ENCODE measurements at places on chromosomes 3 and 15.

- no peak for DNase-seq
These were observed 6.7 kb downstream of the LPCAT4 start for GRCh38 chr15:34360298-34360697.

- DNase-seq, result no peak
These were observed 67.0 kb downstream of the ISG20 start for GRCh38 chr15:88705769-88706165.

- no peak for DNase-seq
These were observed 31.4 kb downstream of the POMGNT2 start for GRCh38 chr3:43074482-43074881.

DNA sequence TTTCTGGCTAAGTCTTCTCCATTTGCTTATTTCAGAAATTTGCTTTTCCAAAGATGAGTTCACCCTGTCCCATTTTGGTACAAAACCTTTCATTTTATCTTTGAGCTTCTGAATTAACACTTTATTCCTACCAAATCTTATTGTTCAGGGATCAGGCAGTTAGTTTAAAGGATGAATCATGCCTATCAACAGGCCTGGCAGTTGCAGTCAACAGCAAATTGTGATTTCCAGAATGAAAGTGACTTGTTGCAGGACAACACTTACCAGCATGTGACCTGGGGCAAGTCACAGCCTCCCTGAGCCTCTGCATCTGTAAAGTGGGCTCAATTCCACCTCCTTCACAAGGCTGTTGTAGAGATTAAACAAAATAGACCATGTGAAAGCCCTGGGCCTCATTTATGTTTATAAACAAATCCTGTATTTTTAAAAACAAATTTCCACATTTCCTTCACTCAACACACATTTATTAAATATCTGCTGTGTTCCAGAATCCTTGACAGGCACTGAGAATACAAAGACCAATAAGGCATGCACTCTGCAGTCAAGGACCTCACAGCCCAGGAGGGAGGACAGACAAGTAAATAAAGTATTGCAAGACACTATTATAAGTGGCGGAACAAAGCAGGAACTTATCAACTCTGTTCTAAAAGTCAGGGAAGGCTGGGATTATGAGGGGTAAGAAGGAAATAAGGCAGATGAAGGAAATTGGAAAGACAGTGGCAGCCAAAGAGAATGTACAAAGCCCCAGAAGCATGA is 359.1 kb upstream of the IL12A start:
- DNase-seq, result no peak

DNA sequence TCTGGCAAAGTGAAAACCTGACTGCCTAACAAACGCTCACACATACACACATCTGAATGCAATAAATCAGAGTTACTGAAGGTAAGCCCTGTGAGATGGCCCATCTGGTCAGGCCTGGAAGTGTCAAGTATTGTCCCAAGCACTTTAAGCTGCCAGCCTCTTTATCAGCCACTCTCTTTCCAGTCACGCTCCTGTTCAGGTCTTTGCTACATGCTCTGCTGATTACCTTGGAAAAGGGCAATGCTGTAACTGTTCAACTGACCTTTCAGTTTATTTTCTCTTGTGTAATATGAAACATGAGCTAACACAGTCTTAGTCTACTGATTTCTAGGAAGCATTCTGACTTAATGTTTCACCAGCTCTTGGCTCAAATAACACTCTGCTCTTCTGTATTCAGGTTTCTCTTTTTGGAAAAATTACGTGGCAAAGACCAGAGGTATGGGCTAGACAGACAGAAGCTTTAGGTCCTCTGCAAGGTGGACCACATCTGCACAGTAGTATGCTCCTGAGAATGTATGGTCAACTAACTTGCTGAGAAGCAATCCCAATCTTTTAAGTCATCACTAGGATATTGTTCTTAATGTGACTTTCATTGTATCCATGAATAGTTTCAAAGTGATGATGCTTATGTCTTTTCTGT is 44.5 kb downstream of the GBE1 start:
- no peak for DNase-seq

GRCh38 chr3:42701371-42702065 is 1.1 kb downstream of the HHATL start:
- DNase-seq, result no peak

DNA sequence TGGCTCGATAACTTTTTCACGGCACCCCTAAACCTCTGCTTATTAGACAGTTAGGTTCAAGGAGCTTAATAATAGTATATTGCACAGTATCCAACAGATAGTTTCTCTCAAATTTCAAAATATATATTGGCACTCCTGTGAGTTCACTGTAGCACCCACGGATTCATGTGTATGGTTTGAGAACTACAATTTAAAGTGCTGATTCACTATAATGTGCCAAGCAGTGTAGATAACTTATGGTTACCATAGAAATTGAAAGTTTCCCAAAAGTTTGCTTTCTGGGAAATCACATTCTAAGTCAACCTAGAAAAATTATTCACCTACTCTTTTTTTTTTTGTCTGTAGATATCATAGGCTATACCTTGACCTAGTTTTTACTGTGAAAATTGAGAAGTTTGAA is 86.6 kb downstream of the GAP43 start:
- DNase-seq, result no peak

GRCh38 chr3:22587446-22587845 is 615.7 kb upstream of the UBE2E2 start:
- DNase-seq, result no peak

DNA sequence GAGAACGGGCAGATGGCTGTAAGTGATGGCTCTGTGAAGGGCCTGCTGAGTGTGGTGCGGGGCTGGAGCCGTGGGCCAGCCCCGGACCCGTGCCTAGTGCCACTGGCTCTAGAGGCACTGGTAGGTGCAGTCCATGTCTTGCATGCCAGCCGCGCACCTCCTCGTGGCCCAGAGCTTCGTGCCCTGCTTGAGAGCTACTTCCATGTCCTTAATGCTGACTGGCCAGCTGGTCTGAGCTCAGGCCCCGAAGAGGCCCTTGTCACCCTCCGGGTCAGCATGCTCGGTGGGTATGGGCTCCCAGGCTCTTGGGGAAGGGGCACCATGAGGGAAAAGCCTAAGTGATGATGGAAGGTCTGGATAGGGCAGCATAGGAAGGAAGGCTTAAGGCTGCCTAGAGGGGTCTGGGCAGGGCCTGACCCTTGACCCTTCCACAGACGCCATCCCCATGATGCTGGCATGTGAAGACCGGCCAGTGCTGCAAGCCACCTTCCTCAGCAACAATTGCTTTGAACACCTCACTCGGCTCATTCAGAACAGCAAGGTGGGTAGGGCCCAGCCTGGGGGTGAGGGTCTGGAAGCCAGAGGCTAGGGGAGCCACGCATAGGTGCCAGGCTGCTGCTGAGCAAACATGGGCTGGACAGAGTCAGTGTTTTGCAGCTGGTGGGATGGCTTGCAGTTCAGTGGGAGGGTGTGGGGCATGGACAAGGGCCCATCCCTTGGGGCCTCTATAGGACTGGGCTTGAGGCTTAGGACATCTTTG is 12.1 kb downstream of the NBEAL2 start:
- DNase-seq, result no peak

- DNase-seq, result no peak
These were observed 54.2 kb downstream of the OSTN start for GRCh38 chr3:191253089-191253799.

- DNase-seq, result no peak
These were observed 566.1 kb downstream of the TBL1XR1 start for GRCh38 chr3:176631165-176631564.

- no peak for DNase-seq
These were observed 6.2 kb upstream of the ATP13A4 start for GRCh38 chr3:193560870-193561269.

GRCh38 chr15:41848631-41849030 is 10.0 kb downstream of the PLA2G4B start:
- DNase-seq, result no peak

GRCh38 chr15:35944945-35945585 is 399.1 kb upstream of the DPH6 start:
- no peak for DNase-seq

GRCh38 chr3:127735767-127736693 is 63.3 kb downstream of the ABTB1 start:
- no peak for DNase-seq

GRCh38 chr3:177470197-177470941 is 273.1 kb upstream of the TBL1XR1 start:
- no peak for DNase-seq

DNA sequence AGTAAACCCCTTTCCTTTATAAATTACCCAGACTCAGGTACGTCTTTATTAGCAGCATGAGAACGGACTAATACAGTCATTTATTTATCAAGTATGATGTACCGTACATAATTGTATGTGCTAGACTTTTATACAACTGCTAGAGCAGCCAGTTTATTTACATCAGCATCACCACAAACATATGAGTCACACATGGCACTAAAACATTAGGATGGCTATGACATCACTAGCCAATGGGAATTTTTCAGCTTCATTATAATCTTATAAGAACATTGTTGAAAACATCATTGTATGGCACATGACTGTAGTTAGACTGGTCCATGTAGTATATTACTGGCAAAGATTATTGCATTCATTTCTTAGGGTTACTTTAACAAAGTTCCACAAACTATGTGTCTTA is 121.7 kb downstream of the ZMAT3 start:
- no peak for DNase-seq

DNA sequence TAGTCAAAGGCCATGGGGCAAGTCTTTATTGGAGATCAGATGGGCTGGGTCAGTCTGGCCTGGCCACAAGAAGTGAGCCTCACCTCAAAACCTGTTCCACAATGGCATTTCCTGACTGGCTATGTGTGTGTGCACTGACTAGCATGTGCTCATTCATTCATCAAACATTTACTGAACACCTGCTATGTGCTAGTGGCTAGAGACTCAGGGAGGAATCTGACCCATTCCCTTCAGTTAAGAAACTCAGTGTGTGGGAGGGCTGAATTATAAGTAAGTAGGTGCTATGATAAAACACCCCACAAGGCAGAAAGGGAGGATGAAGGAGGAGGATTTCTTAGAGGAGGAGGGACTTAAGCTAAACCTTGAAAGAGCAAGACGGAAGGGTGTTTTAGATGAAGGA is 5.4 kb upstream of the CGNL1 start:
- DNase-seq, result no peak

- DNase-seq, result no peak
These were observed 13.0 kb upstream of the FHIT start for GRCh38 chr3:61264281-61264680.

DNA sequence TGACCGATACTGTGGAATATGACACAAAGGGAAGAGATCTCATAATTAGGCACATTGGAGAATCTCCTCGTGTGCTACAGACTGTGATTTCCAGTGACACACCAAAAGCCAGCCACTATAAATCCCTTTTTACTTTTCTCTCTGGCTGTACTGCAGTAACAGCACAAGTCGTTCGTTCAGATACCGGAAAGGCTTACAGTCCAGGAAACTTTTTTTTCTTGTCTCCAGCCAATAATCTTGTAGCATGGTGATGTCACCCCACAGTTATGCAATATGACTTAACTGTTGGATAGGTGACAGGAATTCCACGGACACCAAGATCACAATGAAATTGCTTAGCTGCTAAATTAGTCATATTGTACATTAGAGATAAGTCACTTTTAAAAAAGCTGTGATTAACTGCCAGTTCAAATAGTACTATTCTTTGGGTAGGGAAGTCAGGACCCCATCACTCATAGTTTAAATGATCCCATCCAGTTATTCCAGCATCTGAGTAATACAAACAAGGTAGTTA is 36.3 kb upstream of the TSC22D2 start:
- peak; percentile 99 for DNase-seq

DNA sequence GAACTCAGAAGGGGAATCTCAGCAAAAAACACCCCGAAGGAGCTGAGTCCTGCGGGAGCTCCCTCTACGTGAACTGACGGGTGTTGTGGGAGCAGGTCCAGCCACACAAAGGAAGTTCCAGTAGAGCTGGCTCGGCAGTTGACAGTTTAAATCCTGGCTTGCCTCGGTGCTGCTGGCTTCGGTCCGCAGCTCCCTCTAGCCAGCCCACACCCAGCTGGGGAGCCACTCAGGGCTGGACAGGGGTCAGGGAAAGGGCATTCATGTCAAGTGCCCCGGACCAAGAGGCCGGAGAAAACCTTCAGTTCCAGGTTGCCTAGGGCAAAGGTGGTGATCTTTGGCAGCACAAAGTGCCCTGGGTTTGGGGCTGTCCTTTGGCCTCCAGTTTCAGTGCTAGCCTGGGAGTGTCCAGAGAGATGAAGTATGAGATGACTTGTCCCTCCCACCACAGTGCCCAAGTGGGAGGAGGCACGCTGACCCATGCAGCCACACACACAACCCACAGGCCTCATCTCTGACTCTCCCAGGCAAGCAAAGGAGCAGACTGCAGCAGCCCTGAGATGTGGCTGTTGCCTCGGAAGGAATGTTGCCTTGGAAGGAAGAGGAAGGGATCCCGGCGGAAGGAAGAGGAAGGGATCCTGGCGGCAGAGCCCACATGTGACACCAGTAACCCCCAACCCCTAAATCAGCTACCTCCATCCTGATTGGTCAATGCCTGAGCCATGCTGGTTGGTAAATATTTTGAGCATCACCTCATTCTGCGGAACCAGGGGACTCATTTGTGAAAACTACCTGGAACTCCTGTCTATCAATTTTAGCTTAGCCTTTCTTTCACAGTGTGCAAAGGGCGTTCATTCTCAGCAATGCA is 13.9 kb upstream of the ANPEP start:
- DNase-seq, result no peak

GRCh38 chr3:23785097-23785645 is 20.6 kb upstream of the UBE2E1 start:
- DNase-seq, result no peak

DNA sequence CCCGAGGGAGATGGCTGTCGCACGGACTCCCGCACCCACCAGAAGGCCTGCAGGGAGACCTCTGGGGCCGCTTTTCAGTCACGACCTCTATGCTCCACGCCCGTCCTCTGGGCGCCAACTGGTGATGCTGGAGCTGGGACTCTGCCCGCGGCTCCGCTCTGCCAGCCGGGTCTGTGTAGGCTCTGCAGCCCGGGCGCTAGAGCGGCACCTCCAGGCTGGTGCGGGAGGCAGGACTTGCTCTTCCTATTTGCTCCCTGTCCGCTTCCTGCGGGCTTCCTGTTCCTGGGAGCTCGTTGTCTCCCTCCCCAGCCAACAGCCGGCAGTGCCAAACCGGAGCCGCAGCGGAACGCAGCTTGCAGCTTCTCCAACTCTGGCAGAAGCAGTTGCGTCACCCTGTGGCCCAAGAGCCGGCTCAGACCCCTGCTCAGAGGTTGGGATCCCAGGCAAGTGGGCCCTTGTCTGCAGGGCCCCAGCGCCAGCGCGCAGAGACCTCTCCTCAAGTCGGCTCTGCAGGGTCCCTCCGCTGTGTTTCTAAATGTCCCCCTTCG is 285.9 kb downstream of the XXYLT1 start:
- no peak for DNase-seq

DNA sequence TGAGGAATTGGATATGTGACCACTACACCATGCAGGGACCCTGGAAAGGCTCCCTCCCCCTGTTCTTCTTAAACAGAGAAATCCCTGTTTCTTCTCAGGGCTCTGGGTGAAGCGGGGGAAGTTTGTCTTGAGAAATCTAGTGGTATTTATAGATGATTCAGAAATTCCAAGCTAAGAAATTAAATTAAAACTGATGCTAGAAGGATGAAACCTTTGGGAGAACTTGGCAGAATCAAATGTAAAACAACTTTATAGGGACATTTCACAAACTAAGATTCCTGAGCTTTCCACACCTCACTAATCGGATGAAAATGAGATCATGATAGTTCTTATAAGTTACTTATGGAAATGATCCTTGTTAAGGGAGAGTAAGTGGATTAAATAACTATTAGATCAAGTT is 54.2 kb downstream of the FBXL2 start:
- no peak for DNase-seq

GRCh38 chr3:67094774-67095173 is 96.7 kb downstream of the KBTBD8 start:
- no peak for DNase-seq

- no peak for DNase-seq
These were observed 27.2 kb downstream of the SEC62 start for GRCh38 chr3:169993761-169994160.

- DNase-seq, result no peak
These were observed 383.9 kb upstream of the TMCO5A start for GRCh38 chr15:37550360-37551024.

Data from dermis microvascular lymphatic vessel endothelial cell (primary cell).